ENCODE measurements at places on chromosomes 1 and 21.

DNA sequence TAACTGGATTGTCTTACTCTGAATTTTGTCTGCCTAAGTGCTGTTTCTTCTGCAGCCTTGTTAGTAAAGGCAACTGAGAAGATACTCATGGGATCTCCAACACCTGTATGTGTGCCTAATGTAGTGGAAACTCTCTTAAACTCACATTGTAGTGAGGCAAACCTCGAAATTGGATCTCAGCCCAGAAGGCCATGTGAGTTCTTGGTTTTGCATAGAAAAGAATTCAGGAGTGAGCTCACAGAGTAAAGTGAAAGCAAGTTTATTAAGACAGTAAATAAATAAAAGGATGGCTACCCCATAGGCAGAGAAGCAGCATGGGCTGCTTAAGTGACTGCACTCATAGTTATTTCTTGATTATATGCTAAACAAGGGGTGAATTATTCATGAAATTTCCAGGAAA is 1344.7 kb downstream of the NCAM2 start:
- no peak for DNase-seq

- DNase-seq, result no peak
Measured at GRCh38 chr1:112470966-112471365, 37.8 kb upstream of the WNT2B start.

DNA sequence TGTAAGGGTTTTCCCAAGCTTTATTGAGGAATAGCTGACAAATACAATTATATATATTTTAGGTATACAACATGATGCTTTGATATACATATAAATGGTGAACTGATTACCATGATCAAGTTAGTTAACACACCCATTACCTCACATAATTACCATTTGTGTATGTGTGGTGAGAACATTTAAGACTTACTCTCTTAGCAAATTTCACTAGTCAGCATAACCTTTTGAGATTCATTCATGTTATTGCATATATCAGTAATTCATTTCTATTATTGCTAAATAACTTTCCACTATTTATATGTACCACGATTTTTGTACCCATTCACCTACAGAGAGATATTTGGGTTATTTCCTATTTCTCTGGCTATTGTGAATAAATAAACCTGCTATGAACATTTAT is 16.2 kb upstream of the TP53BP2 start:
- DNase-seq, result no peak

GRCh38 chr1:191831572-191831971 is 326.7 kb upstream of the RGS18 start:
- DNase-seq, result no peak

DNA sequence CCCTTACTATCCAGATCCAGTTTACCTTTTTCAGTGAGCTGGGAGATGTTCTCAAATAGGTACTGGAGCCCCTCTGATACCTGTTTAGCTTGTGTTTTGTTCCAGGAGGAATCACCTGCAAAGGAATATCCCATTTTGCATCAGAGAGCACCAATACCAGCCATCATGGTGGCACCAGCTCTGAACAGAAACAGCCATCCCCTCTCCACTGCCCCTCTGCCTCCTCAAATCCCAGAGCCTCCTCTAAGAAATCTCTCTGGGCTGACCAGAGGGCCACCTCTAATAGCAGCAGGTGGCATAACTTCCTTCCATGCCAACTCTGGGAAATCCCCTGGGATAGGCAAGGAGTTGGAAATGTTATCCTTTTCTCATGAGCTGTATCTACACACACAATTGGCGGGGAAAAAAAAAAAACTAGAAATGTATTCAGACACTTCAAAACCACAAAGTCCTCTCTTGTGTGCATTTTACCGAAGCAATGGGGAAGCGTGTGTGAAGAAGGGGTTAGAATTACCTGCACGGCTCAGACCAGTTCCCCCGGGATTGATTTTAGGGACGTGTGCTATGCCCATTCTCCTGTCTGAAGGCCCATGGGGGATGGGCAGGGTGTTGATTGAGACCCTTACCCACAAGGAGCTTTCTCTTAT is 2.4 kb downstream of the PGLYRP4 start:
- peak; percentile 94 for DNase-seq

- no peak for DNase-seq
Measured at GRCh38 chr1:248688527-248689298, 13.9 kb downstream of the OR14I1 start.

- DNase-seq, result peak; percentile 48
Measured at GRCh38 chr1:147272042-147272441, 29.6 kb downstream of the CHD1L start.
